Karpas-422 (cell line): ENCODE measurements at places on chromosomes 6 and 20.

- no peaks in the 10 kb centered on the region for H3K4me1 ChIP-seq
- no peak for DNase-seq
- no peak overlapping the region for H3K27ac ChIP-seq
- H3K27me3 ChIP-seq, result no peaks in the 10 kb centered on the region
- H3K36me3 ChIP-seq, result no peaks in the 10 kb centered on the region
Observed at GRCh38 chr6:157779705-157780604, 43.1 kb upstream of the SNX9 start.

DNA sequence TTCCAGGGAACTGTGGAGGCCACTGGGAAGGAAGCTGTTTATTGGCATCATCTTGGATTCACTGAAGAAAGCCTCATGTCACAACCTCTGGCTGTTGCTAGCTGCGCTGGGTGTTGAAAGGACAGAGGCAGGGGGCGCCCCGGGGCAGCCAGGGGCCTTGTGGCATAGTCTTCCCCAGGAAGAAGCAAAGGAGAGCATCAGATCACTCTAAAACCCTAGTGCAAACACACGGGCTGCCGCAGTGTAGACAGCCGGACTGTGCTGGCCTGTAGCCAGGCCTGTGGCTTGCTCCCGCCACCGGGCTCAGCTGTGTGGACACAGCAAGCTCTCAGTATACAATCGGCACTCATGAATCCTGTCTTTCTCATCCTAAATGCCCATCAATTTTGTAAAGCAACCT is 23.8 kb upstream of the SMOC2 start:
- no peak overlapping the region for H3K4me3 ChIP-seq
- no peaks in the 10 kb centered on the region for H3K36me3 ChIP-seq
- no peak for DNase-seq
- H3K27ac ChIP-seq, result no peak overlapping the region
- H3K27me3 ChIP-seq, result no peaks in the 10 kb centered on the region
- no peaks in the 10 kb centered on the region for H3K4me1 ChIP-seq

DNA sequence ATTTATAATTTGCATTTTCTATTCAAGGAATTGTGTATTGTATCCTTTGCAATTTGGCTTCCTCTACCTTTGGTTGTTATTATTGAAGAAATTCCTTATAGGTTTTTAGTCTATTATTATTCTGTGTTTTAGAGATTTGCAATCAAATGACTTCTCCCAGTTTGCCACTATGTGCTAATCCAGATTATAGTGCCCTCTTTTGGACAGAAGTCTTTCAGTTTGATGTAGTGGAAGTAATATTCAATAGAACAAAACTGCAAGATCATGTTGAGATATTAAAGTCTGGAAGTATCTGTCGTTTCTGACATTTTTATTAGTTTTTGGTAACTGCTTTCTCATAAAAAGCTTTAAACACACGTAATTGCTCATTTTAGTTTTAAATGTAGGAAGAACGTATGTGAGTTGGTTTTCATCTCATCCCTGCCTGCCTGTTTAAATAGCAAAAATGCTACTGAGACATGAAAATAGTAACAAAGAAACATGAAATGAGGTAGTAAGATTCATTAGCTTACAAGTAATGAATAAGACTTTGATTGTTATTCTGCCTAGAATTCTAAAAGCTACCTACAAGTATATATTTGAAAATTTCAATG is 72.8 kb downstream of the RTN4IP1 start:
- DNase-seq, result peak; percentile 69
- no peaks in the 10 kb centered on the region for H3K4me1 ChIP-seq
- H3K36me3 ChIP-seq, result peaks cover 76% of the 10 kb centered on the region
- no peak overlapping the region for H3K4me3 ChIP-seq
- 0 out of 2 replicates have a peak overlapping the region, but pooled peaks have one; percentile 18 for H3K27ac ChIP-seq

DNA sequence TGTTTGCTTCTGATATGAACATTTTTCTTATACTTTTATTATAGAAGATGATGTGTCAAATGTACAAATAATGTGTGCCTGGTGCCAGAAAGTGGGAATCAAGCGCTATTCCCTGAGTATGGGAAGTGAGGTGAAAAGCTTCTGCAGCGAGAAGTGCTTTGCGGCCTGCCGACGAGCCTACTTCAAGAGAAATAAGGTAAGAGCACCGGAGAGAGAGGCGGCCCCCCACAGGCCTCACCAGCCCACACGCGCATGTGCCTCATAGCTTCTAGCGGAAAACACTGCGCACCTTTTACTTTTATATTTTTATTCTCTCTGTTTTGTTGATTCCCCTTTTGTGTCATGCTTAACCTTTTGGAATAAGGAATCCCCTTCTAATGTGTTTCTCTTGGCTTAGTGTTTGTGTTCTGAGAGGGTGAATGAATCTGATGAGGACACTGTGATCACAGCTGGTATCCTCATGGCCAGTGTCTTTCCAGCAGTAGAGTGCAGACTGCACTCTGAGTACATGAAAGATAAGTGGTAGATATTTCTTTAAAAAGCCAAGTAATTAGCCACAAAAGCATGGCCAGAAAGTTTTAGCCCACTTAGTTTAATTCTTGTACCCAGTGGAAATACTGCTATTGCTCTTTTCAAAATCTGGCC is 43.6 kb downstream of the SOBP start:
- H3K27me3 ChIP-seq, result no peaks in the 10 kb centered on the region
- H3K36me3 ChIP-seq, result peaks cover 17% of the 10 kb centered on the region; the same call in 1 of the 2 replicates
- no peak for DNase-seq
- H3K4me3 ChIP-seq, result no peak overlapping the region
- no peak overlapping the region for H3K27ac ChIP-seq

DNA sequence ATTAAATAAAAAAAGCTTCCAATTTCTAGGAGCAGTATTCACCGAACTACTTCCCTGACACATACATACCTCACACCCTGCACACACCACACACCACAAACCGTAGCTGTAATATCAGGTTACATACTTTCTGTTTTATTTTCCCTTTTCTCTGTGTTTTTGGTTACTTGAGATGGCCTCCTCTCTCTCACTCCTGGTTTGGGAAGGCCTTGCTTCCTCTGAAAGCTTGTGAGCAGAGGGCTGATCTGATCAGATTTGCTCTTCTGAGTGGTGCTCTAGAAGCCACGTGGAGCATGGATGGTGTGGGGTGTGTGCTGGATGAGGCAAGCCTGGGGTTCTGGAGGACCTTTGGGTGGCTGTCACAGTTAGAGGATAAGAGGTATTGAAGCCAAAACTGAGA is 20.9 kb downstream of the UTRN start:
- peaks cover 5% of the 10 kb centered on the region for H3K4me1 ChIP-seq
- H3K36me3 ChIP-seq, result no peaks in the 10 kb centered on the region
- no peak for DNase-seq
- no peak overlapping the region for H3K4me3 ChIP-seq
- no peaks in the 10 kb centered on the region for H3K27me3 ChIP-seq
- H3K27ac ChIP-seq, result no peak overlapping the region

- H3K27ac ChIP-seq, result no peak overlapping the region
- peaks cover 3% of the 10 kb centered on the region; the same call in 1 of the 2 replicates for H3K4me1 ChIP-seq
- no peaks in the 10 kb centered on the region for H3K36me3 ChIP-seq
- peak overlapping the region; percentile 69 for H3K4me3 ChIP-seq
- DNase-seq, result no peak
Observed at GRCh38 chr6:30260036-30260504, 46.9 kb upstream of the TRIM26 start.

- peaks cover 12% of the 10 kb centered on the region; the same call in 1 of the 2 replicates for H3K4me1 ChIP-seq
- H3K27ac ChIP-seq, result no peak overlapping the region
- H3K4me3 ChIP-seq, result no peak overlapping the region
- DNase-seq, result no peak
- no peaks in the 10 kb centered on the region for H3K27me3 ChIP-seq
- no peaks in the 10 kb centered on the region for H3K36me3 ChIP-seq
Observed at GRCh38 chr6:72760114-72760793, 138.4 kb downstream of the KCNQ5 start.

DNA sequence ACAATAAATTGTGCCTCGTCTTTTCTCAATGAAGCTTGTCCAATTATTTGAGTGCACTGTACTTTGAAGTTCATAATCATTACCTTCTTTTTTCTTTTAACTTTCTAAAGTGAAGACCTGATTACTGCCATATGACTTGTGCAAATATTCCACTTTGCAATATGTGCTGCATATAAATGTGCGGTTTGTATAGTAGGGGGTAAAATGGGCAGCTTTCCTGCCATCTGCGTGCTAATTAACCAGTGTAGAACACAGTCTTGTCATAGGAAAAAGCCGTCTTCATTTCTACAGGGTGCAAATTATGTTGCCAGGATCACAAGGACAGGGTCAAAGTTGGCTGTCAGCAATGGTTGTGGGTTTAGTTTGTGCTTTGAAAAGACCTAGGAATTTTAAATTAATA is 397.0 kb downstream of the NKAIN2 start:
- H3K27ac ChIP-seq, result no peak overlapping the region
- H3K27me3 ChIP-seq, result no peaks in the 10 kb centered on the region
- no peaks in the 10 kb centered on the region for H3K36me3 ChIP-seq
- H3K4me3 ChIP-seq, result no peak overlapping the region

DNA sequence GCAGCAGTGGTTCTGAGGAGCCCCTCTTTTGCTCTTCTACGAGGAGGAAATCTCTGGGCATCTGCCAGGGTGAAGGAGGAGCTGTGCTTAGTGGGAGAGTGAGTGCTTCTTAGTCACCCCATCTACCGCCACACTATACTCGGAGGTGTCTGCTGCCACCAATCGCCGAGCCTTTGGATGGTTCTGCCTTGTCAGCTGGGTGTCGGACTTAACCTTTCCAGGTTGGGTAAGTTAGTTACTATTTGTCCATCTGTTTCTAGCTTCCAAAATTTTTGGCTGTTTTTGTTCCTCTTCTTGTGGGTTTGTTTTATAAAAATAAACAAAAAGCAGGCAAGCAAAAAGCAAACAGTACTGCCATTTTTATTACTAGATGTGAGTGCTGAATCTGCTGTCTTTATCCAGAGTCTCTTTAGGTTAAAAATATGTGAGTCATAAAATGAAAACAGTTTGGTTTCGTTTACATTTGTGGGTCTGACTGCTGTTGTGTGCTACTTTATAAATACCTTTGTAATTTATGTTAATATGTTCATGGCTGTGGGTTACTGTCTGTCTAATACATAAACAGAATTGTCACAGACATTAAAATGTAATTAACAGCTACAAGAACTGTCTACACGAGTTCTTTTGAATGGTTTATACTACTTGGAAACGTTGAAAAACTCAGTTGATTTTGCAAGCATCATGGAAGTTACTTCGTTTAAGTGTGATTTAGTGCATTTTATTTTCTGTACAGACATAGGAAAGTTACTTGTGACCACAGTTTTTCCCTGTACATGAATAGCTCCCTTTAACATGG is 89.2 kb downstream of the ARID1B start:
- H3K27ac ChIP-seq, result peak overlapping the region; percentile 47
- no peaks in the 10 kb centered on the region for H3K27me3 ChIP-seq
- H3K4me3 ChIP-seq, result peak overlapping the region; percentile 11; the same call in 1 of the 2 replicates
- peak; percentile 59 for DNase-seq

DNA sequence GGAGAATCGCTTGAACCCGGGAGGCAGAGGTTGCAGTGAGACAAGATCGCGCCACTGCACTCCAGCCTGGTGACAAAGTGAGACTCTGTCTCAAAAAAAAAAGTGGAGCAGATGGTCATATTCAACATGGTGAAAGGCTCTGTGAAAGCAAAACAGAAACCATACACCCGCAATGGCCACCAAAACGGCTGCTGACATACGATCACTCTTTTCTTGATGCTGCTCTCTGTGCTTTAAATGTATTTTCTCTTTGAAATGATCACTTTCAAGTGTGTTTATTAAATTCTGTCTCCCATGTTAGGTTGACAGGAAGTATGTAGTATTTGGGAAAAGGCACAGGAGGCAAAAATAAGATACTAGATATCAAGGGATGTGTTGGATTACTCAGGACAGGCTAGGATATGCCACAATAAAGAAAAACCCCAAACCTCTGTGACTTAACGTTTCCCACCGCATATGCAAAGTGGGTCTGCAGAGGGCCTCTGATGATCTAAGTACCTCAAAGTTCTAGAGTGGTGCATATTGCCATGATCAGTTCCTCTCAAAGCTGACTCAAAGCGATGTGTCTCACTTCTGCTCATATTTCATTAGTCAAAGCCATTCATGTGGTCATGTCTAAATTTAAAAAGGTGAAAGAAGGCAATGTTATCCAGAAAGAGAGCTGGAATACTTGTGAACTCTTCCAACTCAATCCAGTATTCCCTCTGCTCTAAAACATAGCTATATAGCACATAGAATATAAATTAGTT is 155.1 kb upstream of the SOX4 start:
- H3K4me3 ChIP-seq, result no peak overlapping the region
- DNase-seq, result peak; percentile 45
- H3K4me1 ChIP-seq, result peaks cover 13% of the 10 kb centered on the region
- no peak overlapping the region for H3K27ac ChIP-seq

GRCh38 chr20:51639206-51639832 is 96.8 kb upstream of the NFATC2 start:
- H3K36me3 ChIP-seq, result no peaks in the 10 kb centered on the region
- no peak overlapping the region for H3K4me3 ChIP-seq

DNA sequence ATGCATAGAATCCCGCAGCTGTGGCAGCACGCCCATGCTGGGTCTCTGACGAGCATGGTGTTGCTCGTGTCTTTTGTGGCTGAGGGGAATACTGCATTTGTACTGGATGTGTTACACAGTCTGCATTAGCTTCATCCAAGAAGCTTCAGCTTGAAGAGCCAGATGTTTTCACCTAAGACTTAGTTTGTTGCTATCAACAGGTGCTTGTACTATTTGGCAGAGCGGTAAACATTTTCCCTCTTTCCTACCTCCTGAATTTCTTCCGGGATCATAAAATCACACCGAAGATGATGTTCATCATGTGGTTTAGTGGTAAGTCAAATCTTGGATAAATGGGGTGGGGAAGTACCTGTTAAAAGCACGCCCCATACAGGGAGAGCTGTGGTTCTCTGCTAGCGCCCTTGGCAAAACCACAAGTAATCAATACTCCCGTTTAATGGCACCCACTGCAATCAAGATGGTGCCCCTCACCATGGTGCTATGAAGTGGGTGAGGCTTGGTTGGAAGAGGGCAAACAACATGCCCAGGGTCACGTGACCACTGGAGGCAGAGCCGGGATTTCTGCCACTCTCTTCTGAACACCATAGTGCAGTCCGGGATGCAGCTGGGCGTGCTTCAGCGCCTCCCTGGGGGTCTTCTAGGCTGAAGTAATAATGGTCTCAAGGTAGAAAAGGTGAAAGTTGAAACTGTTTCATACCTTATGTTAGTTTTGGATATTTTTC is 34.4 kb downstream of the SPATA2 start:
- no peak overlapping the region for H3K4me3 ChIP-seq
- H3K27me3 ChIP-seq, result no peaks in the 10 kb centered on the region
- no peaks in the 10 kb centered on the region for H3K36me3 ChIP-seq
- no peaks in the 10 kb centered on the region for H3K4me1 ChIP-seq
